Testis (tissue), 5 donors: ENCODE measurements at places on chromosomes 2 and 18. TPM values are rescaled to one million over a fixed set of nuclear protein-coding genes. Genes with fewer than 3 reads are reported as not detected.

GRCh38 chr2:332592-332991 is 44.7 kb upstream of the ALKAL2 start:
- no peaks in the 10 kb centered on the region for H3K4me1 ChIP-seq
- H3K27ac ChIP-seq = no peak overlapping the region
- H3K36me3 ChIP-seq = no peaks in the 10 kb centered on the region

- no peaks in the 10 kb centered on the region for H3K36me3 ChIP-seq
- H3K27me3 ChIP-seq = no peaks in the 10 kb centered on the region
- no peak overlapping the region for H3K27ac ChIP-seq
- no peak for DNase-seq
- H3K4me3 ChIP-seq = no peak overlapping the region
Observed at GRCh38 chr2:74014813-74015212, 30.1 kb downstream of the TET3 start.

Gene MSTN
- 0.76 TPM for polyA plus RNA-seq

- no peak overlapping the region for H3K27ac ChIP-seq
- H3K27me3 ChIP-seq = no peaks in the 10 kb centered on the region
- no peak overlapping the region for H3K4me3 ChIP-seq
- H3K36me3 ChIP-seq = no peaks in the 10 kb centered on the region
- H3K4me1 ChIP-seq = no peaks in the 10 kb centered on the region
Observed at GRCh38 chr18:74766251-74766650, 168.6 kb downstream of the ZNF407 start.

- DNase-seq = no peak
- no peaks in the 10 kb centered on the region for H3K27me3 ChIP-seq
- no peak overlapping the region for H3K4me3 ChIP-seq
- no peak overlapping the region for H3K27ac ChIP-seq
- no peaks in the 10 kb centered on the region for H3K4me1 ChIP-seq
Observed at GRCh38 chr2:181430406-181431118, 26.6 kb upstream of the ITGA4 start.

Gene SERPINB2
- not detected for polyA plus RNA-seq

GRCh38 chr18:51480407-51481261 is 283.2 kb upstream of the MEX3C start:
- peak; percentile 34 for DNase-seq
- H3K36me3 ChIP-seq = no peaks in the 10 kb centered on the region
- H3K27me3 ChIP-seq = no peaks in the 10 kb centered on the region
- no peaks in the 10 kb centered on the region for H3K4me1 ChIP-seq
- no peak overlapping the region for H3K4me3 ChIP-seq

DNA sequence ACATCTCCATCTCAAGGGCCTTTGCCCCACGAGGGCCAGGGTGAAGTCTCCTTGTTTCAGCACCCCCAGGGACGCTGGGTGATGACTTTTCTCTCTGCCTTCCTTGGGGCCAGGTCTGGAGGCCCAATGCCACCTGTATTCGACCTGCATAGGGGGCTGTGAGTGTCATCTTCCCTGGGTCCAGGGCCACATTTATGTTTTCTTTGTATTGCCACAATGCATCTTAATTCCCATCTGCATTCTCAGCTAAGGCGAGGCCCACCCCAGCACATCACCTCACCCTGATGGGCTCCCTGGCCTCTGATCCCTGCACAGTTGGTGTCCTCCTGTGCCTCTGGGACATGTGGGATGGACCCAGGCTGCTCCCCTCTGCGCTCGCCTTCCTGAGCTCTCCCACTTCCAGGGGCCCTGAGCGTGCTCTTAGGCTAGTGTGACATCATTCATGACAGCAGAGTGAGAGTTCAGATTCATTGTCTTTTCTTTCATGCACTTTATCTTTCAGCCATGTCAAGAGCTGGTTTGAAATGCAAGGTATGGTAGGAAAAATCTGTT is 122.0 kb upstream of the COPS8 start:
- H3K27me3 ChIP-seq = no peaks in the 10 kb centered on the region
- H3K4me3 ChIP-seq = no peak overlapping the region
- H3K36me3 ChIP-seq = no peaks in the 10 kb centered on the region
- no peak for DNase-seq
- H3K27ac ChIP-seq = no peak overlapping the region
- H3K4me1 ChIP-seq = no peaks in the 10 kb centered on the region

Gene INHBB
- 46.1 TPM for polyA plus RNA-seq

Gene UGT1A10
- polyA plus RNA-seq = 0.29 TPM

Gene COLEC12
- 10.4 TPM for polyA plus RNA-seq

DNA sequence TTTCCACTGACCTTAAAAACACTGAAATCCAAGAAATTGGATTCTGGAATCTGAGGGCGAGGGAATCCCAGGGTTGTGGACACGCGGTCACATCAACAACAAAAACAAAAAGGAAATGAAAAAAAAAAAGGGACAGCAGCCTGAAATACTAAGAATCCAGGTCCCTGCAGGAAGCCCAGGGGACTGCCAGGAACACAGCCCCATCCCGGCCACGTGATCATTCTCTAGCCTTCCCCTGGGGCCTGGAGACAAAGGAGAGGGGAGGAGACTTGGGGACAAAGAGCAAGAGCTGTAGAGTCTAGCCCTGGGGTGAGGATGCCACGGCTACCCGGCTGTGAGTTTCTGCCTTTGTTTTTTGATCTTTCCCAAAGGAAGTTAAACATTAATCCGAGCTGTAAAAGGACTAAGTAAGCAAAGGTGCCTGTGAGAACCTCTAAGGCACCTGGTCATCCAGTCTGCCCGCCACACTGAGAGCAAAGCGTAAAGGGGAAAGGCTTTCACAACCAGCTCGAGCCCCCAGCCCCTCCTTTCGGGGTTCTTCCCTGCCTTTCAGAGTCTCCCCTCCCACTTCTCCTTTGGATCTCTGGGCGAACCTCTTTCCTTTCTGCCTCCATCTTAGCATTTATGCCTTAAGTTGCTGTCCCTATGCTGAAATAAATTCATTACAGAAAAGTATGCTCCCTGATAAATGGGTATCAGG is 57.9 kb upstream of the MSH2 start:
- H3K36me3 ChIP-seq = no peaks in the 10 kb centered on the region
- peak overlapping the region; percentile 66 for H3K27ac ChIP-seq
- H3K27me3 ChIP-seq = no peaks in the 10 kb centered on the region
- DNase-seq = peak; percentile 85

Gene USP40
- 42.0 TPM for polyA plus RNA-seq

- H3K4me3 ChIP-seq = no peak overlapping the region
- no peaks in the 10 kb centered on the region for H3K27me3 ChIP-seq
- peaks cover 11% of the 10 kb centered on the region for H3K4me1 ChIP-seq
- no peak overlapping the region for H3K27ac ChIP-seq
- no peak for DNase-seq
Observed at GRCh38 chr2:170092436-170093060, 85.4 kb upstream of the MYO3B start.

DNA sequence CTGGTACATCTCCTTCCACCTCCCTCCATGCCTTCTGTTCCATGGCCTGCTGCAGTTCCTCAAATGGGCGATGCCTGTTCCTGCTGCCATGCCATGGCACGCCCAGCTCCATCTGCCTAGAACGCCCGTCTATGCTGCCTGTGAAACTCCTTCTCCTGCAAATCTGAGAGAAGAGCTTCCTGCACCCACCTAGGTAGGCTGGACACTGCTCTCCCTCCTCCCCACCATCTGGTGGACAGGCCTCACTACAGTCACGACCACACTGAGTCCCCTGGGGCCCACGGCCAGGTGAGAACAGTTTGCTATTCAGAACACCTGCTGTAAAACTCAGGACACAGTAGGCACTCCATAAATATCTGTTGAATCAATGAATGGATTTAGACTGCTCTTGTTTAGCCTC is 92.4 kb downstream of the LAMA1 start:
- no peak overlapping the region for H3K4me3 ChIP-seq
- DNase-seq = no peak
- H3K27ac ChIP-seq = no peak overlapping the region
- no peaks in the 10 kb centered on the region for H3K27me3 ChIP-seq

Gene ORMDL1
- polyA plus RNA-seq = 91.0 TPM

GRCh38 chr2:143132355-143132754 is 3.1 kb downstream of the ARHGAP15 start:
- H3K36me3 ChIP-seq = no peaks in the 10 kb centered on the region
- H3K4me1 ChIP-seq = no peaks in the 10 kb centered on the region
- no peaks in the 10 kb centered on the region for H3K27me3 ChIP-seq
- no peak for DNase-seq
- no peak overlapping the region for H3K4me3 ChIP-seq

DNA sequence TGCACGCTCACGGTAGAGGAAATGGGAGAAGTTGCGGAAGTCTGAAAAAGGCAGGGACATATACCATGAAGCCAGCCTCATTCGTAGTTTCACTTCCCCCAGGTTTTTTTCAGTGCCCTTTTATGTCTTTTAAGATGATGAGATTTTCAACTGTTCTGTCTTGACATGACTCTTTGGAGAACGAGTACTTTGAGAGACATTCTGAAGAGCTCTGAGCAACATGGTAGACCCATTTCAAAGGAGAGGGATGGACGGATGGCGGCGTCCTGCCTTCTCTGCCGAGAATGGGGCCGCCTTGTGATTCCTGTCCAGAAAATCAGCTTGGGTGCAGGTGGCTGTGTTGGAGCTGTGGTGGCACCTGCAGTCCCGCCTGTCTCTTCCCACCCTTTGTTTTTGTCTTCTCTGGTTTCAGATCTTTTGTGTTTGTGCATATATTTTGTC is 41.7 kb downstream of the SH3BP4 start:
- no peaks in the 10 kb centered on the region for H3K36me3 ChIP-seq
- no peak for DNase-seq
- H3K27ac ChIP-seq = peak overlapping the region; percentile 70

DNA sequence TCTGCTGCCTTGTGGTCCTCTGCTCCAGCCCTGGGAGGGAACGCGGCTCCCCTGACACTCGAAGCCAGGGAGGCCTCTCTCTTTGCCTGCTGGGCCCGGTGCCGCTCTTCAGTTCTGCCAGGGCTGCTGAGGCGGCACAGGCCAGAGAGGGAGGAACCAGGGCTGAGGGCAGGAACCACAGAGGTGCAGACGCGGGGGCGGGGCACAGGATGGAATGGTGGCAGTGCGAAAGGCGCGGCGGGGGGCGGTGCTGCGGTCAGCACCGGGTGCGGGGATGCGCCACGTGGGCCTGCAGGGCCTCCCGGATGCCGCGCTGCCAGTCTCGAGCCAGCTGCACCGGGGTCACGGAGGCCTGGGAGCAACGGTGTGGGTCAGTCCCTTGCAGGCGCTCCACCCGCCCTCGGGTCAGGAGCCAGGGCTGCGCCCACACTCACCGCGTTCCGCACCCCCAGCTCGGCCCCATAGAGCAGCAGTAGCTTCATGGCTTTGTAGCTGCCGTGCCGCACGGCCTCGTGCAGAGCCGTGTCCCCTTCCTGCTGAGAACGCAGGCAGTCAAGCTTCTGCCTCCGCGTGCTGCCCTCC is 4.4 kb downstream of the ANKRD23 start:
- H3K27me3 ChIP-seq = no peaks in the 10 kb centered on the region
- H3K36me3 ChIP-seq = no peaks in the 10 kb centered on the region
- no peak overlapping the region for H3K27ac ChIP-seq
- peaks cover 6% of the 10 kb centered on the region for H3K4me1 ChIP-seq
- peak; percentile 41 for DNase-seq
- no peak overlapping the region for H3K4me3 ChIP-seq

Gene CCDC148
- polyA plus RNA-seq = 5.7 TPM

GRCh38 chr2:67246791-67247190 is 150.3 kb upstream of the ETAA1 start:
- no peak overlapping the region for H3K4me3 ChIP-seq
- no peak overlapping the region for H3K27ac ChIP-seq
- no peak for DNase-seq
- H3K4me1 ChIP-seq = no peaks in the 10 kb centered on the region

- H3K4me1 ChIP-seq = peaks cover 8% of the 10 kb centered on the region
- H3K27me3 ChIP-seq = no peaks in the 10 kb centered on the region
- no peak overlapping the region for H3K4me3 ChIP-seq
Observed at GRCh38 chr2:234919711-234920110, 32.1 kb upstream of the SH3BP4 start.

DNA sequence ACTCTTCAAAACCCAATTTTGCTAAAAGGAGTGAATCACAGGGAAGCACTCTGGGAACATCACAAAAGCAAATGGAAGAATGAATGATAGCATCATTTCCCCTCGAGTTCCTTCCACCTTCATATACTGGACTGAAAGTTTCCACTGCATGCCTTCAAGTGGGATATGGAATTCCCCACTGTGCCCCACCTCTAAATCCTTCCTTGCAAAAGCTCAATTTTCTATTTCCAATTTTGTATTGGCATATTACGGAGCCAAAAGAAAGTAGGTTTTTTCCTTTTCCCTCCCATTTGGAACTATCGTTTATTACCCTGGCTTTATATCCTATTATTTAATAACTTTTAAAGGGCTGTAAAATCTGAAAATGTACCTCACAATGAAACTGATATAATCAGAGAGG is 149.3 kb downstream of the PIEZO2 start:
- no peaks in the 10 kb centered on the region for H3K27me3 ChIP-seq
- no peaks in the 10 kb centered on the region for H3K4me1 ChIP-seq
- H3K27ac ChIP-seq = no peak overlapping the region
- no peaks in the 10 kb centered on the region for H3K36me3 ChIP-seq

GRCh38 chr2:32135409-32135808 is 30.3 kb upstream of the SLC30A6 start:
- H3K4me1 ChIP-seq = no peaks in the 10 kb centered on the region
- no peak overlapping the region for H3K27ac ChIP-seq
- no peak overlapping the region for H3K4me3 ChIP-seq
- no peaks in the 10 kb centered on the region for H3K27me3 ChIP-seq
- no peak for DNase-seq

Gene EML6
- polyA plus RNA-seq = 7.6 TPM

DNA sequence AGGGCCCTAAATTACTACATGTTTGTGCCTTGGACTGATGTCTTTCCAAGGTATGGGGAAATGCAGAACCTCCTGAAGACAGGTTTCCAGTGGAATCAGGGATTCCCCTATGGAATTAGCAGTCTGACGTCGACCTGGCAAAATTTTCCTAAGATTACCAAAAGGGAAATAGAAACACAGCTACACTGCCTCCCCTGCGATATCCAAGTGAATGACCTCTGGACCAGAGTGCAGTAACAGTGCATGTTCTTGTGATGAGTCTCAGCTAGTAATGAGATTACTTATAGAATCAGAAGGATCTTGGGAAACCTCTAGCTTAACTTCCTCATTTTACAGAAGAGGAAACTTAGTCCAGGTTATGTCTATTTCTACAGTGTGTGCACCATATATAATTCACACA is 21.3 kb upstream of the CHST9 start:
- no peaks in the 10 kb centered on the region for H3K36me3 ChIP-seq
- no peaks in the 10 kb centered on the region for H3K27me3 ChIP-seq
- no peak overlapping the region for H3K4me3 ChIP-seq
- H3K4me1 ChIP-seq = no peaks in the 10 kb centered on the region
- DNase-seq = no peak

- no peak for DNase-seq
- H3K4me1 ChIP-seq = no peaks in the 10 kb centered on the region
- H3K27ac ChIP-seq = no peak overlapping the region
- no peaks in the 10 kb centered on the region for H3K36me3 ChIP-seq
- H3K4me3 ChIP-seq = no peak overlapping the region
- H3K27me3 ChIP-seq = no peaks in the 10 kb centered on the region
Observed at GRCh38 chr2:143514413-143514812, 385.2 kb downstream of the ARHGAP15 start.

GRCh38 chr2:71629771-71630453 is 176.6 kb downstream of the DYSF start:
- H3K27ac ChIP-seq = no peak overlapping the region
- H3K27me3 ChIP-seq = no peaks in the 10 kb centered on the region
- no peak overlapping the region for H3K4me3 ChIP-seq
- no peaks in the 10 kb centered on the region for H3K4me1 ChIP-seq
